ENCODE measurements at places on chromosomes 13 and 19.

- DNase-seq = no peak
Measured at GRCh38 chr19:34179066-34179465, 6.8 kb downstream of the LSM14A start.

- no peak for DNase-seq
Measured at GRCh38 chr19:34150558-34150957, 21.7 kb upstream of the LSM14A start.

- no peak for DNase-seq
Measured at GRCh38 chr13:90918536-90918935, 429.0 kb upstream of the MIR17HG start.

- no peak for DNase-seq
Measured at GRCh38 chr13:38951525-38952313, 38.9 kb downstream of the STOML3 start.

GRCh38 chr19:35249146-35249847 is 495 bp downstream of the LSR start:
- DNase-seq = no peak

DNA sequence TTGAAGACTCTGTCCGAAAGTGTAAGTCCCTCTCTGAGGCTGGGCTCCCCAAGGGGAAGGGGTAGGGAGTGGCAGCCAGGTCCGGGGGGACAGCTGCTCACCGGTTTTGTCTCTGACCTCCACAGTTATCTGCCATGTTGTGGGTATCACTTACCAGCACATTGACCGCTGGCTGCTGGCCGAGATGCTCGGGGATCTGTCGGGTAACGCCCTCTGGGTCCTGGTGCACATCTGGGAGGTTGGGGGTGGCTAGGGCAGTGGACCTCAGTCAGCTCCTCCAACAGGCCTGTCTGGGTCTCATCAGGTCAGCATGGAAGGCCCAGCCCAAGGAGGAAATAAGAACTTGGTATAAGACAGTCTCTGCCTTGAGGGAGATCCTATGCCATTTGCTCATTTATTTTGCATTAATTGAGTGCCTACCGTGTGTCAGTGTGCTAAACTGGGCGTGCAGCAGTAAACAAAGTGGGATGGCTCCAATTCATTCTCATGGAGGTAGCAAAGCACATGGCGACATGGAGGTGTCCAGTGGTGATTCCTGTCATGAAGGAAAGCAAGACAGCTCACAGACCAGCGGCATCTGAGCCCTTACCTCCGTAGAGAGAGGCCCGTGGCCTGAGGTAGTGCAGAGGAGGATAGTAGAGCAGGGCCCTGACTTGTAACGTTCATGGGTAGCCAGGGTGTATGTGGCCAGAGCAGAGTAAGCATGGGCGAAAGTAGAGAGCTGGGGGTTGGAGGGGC is 13.7 kb downstream of the EIF3K start:
- DNase-seq = no peak

DNA sequence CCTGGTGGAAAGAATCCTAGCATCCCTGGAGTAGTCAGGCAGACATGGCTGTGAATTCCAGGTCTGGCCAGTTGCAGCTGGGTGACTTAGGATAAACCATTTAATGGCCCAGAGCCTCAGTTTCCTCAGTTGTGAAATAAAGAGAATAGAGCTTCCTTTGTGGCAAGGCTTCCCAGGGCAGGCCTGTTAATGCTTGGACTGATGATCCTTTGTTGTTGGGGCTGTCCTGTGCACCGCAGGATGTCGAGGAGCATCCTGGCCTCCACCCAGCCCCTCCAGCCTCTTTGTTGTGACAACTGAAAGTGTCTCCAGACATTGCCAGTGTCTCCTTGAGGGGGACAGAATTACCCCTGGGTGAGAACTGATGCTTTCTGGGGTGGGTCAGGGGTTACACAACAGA is 16.3 kb downstream of the LYL1 start:
- DNase-seq = no peak

DNA sequence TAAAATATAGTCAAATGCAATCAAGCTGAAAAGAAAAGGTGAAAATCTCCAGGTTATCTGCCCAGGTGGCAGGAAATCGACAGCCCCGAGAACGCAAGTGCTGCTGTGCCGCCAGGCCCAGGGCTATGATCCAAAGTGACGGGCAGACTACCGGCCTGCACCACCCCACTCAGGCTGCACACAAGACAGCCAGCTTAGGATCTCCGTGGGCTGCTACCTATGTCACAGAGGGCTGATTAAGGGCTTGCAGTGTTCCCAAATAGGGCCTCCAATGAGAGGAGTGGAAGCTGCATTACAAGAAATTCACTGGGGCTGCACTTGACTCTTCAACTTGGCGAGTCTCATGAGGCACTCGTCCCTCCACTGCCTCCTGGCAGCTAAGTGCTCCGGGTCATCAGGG is 121.8 kb downstream of the CRYL1 start:
- DNase-seq = no peak

- no peak for DNase-seq
Measured at GRCh38 chr19:7792281-7792680, 29.2 kb downstream of the CLEC4M start.

DNA sequence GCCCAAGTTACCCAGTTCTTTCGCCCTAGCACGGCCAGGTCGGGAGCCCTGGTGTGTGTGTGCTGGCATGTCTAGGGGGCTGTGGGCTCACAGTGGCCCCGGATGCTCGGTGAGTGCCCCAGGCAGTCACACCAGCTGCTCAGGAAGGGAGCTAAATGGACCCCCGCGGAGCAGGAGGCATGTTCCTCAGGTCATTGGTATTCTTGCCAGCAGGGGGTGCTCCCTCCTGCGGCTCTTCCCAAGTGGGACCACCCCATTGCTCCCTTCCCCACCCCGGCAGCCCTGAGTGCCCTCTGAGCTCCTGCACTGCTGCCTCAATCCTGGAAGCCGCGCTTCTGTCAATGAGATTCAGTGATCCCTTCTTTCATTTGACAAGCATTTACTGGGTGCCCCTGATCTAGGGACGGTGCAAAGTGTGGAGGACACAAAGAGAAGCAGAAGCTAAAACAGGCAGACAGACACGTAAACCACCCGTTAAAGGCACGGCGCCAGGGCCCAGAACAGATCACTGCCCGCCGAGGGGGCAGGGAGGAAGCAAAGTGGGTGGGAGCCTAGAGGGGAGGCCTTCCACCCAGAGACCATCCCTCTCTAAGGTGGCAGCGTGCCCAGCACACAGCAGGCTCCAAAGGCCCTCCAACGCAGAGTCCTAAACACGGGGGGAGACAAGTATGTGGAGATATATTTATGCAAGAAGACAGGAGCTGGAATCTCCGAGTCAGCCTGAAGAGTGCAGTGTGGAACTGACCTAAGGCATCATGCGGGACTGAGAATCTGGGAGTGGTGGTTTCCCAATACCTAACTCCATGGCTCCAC is 5.2 kb upstream of the ADPRHL1 start:
- DNase-seq = no peak

DNA sequence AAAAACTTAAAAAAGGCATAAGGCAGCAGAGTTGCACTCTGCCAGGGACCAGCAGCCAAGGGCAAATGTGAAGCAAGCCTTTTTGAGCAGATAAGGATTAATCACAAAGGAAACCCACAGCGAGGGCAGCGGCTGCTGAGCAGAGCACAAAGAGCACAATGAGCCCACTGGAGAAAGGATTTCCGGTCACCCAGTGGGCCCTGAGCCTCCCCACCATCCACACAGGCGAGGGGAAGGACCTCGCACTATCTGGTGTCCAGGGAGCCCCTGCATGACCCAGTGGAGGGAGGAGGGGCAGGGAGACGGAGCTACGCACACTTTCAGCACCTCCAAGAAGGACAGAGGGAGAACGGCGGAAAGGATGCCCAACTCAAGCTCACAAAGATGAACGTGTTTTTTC is 40.0 kb downstream of the COL4A1 start:
- no peak for DNase-seq

- DNase-seq = no peak
Measured at GRCh38 chr13:59842507-59842906, 321.2 kb downstream of the DIAPH3 start.

GRCh38 chr13:86563308-86563707 is 764.1 kb upstream of the SLITRK6 start:
- DNase-seq = no peak

DNA sequence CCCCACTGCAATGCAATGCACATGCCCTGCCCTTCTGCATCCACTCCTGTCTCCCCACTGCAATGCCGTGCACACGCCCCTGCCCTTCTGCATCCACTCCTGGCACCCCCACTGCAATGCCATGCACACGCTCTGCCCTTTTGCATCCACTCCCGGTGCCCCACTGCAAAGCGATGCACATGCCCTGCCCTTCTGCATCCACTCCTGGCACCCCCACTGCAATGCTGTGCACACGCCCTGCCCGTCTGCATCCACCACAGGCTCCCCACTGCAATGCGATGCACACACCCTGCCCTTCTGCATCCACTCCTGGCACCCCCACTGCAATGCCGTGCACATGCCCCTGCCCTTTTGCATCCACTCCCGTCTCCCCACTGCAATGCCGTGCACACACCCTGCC is 98.1 kb downstream of the KCTD15 start:
- DNase-seq = no peak

- DNase-seq = no peak
Measured at GRCh38 chr19:13623716-13624710, 117.7 kb upstream of the CACNA1A start.

DNA sequence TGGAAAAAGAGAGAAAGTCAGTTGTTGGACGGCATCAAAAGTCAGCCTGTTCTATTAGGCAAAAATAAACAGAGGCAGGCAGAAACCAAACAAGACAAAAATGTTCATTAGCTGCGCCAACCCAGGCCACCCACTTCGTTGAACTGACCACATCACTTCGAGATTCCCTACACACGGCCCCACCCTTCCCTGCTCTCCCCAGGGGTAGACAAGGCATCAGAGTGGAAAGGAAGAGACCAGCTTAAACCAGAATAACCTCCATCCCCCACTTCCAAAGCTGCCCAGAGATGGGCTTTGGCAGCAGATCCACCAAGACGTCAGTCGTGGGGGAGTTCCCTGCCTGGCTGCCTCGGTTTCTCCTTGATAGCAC is 204.6 kb upstream of the TSHZ3 start:
- no peak for DNase-seq

GRCh38 chr13:114061744-114062143 is 70.7 kb downstream of the RASA3 start:
- no peak for DNase-seq

GRCh38 chr19:897442-898039 is 4.3 kb downstream of the RNU6-9 start:
- no peak for DNase-seq

- no peak for DNase-seq
Measured at GRCh38 chr13:70905035-70905434, 796.8 kb upstream of the KLHL1 start.

- DNase-seq = no peak
Measured at GRCh38 chr19:38304866-38305429, 897 bp downstream of the C19orf33 start.

GRCh38 chr13:36536546-36536945 is 104.3 kb downstream of the CCNA1 start:
- DNase-seq = no peak

- no peak for DNase-seq
Measured at GRCh38 chr13:45370922-45371406, 30.0 kb upstream of the TPT1 start.

- no peak for DNase-seq
Measured at GRCh38 chr19:3803114-3803888, 17.1 kb upstream of the MATK start.

GRCh38 chr19:16442386-16443276 is 29.1 kb downstream of the EPS15L1 start:
- no peak for DNase-seq

DNA sequence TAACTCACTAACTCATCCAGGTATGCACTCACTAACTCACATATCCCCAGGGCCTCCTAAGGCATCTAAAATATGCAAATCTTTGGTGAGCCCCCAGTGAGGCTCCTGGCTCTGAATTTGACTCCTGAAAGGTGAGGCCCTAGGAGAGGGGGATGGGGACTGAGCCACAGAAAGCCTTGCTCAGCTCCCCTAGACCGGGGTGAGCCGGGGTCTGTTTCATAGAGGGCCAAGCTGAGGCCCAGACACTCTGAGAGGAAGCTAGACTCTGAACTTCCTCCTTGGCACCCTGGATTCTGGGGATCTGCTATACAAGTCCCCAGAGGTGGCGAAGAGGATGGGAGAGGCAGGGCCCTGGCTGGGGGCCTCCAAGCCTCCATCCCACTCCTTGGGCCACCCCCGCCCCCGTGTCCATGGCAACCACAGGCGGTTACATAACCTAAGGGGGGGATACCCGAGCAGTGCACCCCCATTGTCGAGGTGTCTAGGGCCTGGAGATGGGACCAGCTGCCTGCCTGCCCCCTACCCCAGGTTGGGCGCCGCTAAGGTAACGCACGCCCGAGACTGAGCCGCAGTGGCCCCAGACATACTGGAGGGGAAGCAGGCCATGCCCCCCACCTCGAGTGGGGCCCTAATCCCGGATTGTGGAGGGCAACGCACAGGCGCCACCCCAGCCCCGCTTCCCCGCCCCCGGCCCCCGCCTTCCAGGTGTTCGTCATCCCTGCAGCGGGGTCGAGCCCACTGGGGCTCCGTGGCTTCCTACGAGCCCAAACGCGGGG is 646 bp downstream of the ABHD8 start:
- no peak for DNase-seq

DNA sequence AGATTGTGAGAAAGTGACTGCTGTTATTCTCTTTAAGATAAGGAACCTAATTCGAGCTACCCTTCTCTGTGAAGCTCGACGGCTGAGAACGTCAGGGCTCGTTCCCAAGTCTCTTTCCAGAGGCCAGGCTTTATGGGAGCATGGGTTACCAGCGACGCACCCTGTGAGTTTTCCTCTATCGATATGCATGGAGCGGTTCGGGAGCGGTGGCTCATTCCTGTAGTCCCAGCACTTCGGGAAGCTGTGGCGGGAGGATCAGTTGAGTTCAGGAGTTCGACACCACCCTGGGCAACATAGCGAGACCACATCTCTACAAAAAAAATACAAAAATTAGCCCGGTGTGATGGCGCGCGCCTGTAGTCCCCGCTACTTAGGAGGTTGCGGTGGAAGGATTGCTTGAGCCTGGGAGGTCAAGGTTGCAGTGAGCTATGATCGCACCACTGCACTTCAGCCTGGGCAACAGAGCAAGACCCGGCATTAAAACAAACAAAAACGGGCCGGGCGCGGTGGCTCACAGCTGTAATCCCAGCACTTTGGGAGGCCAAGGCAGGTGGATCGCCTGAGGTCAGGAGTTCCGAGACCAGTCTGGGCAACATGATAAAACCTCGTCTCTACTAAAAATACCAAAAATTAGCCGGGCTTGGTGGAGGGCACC is 681 bp upstream of the ZNF606 start:
- DNase-seq = no peak

GRCh38 chr13:110867380-110867779 is 47.5 kb downstream of the ANKRD10 start:
- DNase-seq = no peak
